ENCODE measurements at places on chromosomes 11 and 22.
A peak's percentile ranks its signal among the peaks of the same experiment; 100 is the strongest.

GRCh38 chr11:65100674-65101350, 4.8 kb downstream of the VPS51 start:
- DNase-seq = no peak

DNA sequence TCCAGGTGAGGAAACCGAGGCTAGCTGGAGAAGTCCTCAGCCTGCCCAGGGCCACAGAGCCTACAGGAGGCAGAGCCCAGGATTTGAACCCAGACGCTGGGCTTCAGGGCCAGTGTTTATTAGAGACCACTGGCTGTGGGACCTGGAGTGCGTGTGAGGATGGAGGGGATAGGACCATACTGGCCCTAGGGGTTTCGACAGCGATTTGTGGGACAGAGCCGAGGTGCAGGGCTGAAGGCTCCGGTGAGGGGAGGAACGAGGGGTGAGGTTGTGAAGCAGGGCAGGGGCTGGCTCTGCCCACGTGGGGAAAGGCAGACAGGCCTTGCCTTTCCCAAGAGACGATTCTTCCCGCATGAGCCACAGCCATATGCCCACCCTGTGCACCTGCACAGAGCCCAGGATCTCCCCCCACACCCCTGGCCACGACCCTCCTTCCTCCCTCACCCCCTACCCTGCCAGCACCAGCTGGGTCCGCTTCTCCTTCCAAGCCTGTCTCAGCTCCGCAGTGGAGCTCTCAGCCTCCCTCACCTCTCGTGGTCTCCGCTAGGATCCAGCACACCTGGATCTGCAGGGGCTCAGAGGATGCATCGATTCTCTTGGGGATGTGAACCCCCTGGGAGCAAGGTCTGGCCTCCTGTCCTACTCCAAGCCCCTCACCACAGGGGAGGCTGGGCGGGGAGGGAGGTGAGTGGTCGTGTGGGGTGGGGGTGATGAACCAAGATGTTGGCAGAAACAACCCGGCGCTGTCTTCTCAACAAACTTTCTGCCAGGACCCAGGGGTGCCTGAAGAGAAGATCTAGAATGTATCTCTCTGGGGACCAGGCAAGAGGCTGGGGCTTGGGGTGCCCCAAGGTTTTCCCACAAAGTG, 58.4 kb downstream of the RTL6 start:
- DNase-seq = no peak

GRCh38 chr11:206526-207207, 532 bp downstream of the BET1L start:
- no peak for DNase-seq

- DNase-seq = no peak
Observed at GRCh38 chr11:74280494-74280893, 30.9 kb downstream of the P4HA3 start.

GRCh38 chr22:36373258-36373579, 14.5 kb downstream of the MYH9 start:
- no peak for DNase-seq

DNA sequence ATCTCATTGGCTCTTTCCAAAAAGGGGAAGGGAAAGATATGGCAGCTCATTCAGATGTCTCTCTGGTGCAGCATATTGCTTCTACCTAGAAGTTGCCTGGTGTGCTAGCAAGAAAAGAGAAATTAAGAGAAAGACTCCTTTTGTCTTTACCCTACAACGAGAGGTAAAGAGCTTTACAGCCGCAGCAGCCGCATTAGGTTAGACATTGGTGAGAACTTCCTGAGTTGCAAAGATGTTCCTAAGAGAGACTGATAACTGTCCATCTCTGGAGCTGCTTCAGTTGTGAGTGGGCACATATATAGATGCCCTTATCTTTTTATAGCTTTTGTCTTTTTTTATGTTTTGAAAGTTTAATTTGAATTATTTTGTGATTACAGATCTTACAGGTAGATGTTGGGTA, 80.8 kb upstream of the NNMT start:
- no peak for DNase-seq

DNA sequence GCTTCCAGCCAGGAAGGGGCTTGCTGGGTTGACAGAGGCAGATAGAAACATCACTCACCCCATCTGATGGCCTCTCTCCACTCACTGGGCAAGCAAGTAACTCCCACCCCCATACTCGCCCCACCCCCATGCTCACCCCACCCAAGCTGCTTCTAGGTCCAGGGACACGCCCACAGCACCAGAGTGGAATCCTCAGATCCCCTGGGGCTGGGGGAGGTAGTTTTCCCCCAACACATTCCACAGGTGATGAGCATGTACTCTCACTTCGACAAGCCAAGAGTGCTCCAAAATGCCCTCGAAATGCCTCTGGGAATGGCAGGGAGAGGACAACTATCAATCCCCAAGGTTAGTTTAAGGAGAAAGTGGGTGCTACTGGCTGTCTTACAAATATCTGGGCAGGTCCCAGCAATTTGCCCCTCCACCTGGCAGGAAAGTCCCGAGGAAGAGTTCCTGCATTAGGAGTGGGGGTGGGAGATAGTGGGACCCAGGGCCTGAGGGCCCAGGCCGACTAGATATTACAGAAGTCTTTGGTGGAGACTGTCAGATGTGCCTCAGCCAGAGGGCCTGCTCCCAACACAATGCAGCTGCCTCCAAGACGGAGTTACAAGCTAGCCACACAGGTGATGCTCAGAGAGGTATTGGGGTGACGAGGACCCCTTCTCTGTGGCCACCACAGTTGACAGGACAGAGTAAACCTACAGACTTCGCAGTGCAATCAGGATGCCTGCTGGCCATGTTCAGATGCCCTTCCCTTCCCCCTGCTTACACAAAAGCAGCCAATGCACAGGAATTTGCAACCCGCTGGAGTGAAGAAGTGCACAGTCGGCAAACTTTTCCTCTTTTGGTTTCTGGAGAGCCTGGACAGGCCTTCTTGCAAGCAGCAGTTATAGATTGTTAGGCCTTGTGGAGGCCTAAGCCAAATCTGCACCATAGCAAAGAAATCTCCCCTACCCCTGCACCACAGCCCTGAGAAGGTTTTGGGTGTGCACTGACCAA, 2.9 kb upstream of the LMO1 start:
- no peak for DNase-seq

GRCh38 chr11:80320765-80321164, 879.9 kb upstream of the TENM4 start:
- DNase-seq = peak; percentile 9

GRCh38 chr11:13972043-13972910, 9.8 kb downstream of the SPON1 start:
- no peak for DNase-seq

DNA sequence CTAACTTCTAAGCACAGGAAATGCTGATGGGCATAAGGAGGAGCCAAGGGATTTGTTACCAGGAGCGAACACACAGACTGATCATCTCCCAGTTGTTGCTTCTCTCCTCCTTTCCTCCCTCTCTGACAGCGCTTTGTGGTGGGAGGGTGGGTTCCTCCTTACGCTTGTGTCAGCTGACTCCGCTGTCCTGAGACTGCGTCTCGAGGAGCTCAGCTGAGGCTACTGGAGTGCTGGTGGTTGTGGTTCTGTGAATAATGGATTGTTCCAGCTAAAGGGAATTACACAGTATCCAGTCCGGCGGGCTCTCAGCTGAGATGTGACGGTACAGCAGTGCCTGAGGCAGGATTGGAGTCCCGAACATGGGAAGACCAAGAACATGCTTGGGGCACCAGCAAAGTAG, 113.4 kb downstream of the CTNND1 start:
- DNase-seq = no peak

DNA sequence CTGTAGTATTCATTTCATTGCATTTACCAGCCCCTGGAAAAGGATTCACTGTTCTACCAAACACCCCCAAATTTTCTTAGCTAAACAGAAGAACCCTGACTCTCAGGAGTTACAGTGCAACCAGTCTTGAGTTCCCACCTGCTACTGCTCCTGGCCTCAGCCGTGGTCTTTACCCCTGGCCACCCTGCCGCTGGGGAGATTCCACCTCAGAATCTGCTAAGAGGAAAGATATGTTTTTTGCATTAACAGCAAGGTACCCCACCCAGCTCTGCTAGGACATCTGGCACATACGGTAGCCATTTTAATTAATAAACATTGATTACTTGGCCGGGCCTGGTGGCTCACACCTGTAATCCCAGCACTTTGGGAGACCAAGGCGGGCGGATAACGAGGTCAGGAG, 9.0 kb downstream of the JAML start:
- DNase-seq = no peak

- DNase-seq = no peak
Observed at GRCh38 chr22:46018859-46019258, 41.9 kb upstream of the WNT7B start.

GRCh38 chr11:85114786-85115185, 512.4 kb downstream of the DLG2 start:
- no peak for DNase-seq

DNA sequence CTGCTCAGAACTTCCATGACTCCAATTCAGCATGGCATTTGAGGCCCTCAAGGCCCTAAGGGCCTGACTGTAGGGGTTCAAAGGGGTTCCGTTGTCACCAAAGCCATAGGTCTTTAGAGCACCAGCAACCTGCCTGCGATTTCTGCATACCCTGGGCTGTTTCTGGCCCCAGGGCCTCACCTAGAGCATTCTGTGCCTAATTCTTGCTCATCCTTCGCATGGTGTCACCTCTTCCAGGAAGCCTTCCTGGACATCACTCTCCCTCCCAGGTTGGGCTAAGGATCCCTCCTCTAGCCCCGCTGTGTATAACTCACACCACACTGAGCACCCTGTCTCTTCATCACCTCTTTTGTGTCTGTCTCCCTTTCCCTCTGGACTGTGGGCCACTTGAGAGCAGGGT, 194.3 kb downstream of the CEP164 start:
- DNase-seq = no peak

- DNase-seq = no peak
Observed at GRCh38 chr11:110878513-110878912, 166.3 kb upstream of the ARHGAP20 start.

DNA sequence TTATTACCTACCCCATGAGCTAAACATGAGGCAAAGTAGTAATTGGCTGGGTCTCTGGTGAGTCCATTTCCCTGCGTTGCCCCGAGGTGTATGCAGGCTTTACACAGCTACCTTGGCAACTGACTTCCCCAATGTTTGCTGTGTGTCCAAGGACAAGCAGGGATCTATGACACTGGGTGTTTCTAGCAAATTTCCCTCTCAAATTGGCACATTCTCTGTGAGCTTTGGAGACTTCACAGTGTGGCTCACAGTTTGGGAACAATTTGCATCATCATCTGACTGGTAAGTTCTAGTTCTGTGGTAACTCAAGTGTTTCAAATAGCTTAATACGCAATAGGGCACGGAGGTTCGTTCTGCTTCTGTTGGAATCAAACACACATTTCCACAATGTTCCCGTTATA, 12.5 kb downstream of the NNMT start:
- peak; percentile 7 for DNase-seq

DNA sequence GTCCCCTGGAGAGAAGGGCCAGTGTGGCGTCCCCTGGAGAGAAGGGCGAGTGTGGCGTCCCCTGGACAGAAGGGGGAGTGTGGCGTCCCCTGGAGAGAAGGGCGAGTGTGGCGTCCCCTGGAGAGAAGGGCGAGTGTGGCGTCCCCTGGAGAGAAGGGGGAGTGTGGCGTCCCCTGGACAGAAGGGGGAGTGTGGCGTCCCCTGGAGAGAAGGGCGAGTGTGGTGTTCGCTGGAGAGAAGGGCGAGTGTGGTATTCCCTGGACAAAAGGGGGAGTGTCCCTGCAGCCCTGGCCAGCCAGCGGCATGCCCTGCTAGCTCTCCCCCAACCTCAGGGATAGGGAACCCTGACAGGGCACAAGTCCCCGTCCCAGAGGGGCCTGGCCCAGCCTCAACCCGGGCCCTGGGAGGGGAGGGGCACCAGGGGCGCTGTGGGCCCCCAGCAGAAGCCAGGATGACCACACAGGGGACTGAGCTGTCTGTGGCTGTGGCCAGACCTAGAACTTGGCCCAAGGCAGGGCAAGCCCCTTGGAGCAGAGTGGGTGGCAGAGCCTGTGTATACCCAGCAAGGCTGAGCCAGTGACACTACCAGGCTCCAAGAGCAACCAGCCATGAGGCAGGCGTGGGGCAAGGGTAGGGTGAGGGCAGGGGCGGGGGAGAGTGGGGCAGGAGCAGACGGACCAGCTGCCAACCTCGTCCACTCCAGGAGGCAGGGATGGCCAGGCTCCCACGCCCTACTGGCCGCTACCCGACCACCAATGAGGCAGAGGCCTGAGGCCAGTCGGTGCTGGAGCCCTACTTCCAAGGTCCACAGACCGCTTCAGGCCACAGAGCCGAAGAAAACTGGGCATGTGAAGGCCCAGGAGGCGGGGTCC, 4.2 kb downstream of the HRAS start:
- no peak for DNase-seq

- peak; percentile 50 for DNase-seq
Observed at GRCh38 chr22:42289671-42290541, 19.5 kb upstream of the TCF20 start.

- DNase-seq = no peak
Observed at GRCh38 chr22:23632178-23632577, at the start of gene DRICH1. TSS of gene DRICH1 (minus strand) at chr22:23632321. CDS start at chr22:23632023, 298 bp downstream.

DNA sequence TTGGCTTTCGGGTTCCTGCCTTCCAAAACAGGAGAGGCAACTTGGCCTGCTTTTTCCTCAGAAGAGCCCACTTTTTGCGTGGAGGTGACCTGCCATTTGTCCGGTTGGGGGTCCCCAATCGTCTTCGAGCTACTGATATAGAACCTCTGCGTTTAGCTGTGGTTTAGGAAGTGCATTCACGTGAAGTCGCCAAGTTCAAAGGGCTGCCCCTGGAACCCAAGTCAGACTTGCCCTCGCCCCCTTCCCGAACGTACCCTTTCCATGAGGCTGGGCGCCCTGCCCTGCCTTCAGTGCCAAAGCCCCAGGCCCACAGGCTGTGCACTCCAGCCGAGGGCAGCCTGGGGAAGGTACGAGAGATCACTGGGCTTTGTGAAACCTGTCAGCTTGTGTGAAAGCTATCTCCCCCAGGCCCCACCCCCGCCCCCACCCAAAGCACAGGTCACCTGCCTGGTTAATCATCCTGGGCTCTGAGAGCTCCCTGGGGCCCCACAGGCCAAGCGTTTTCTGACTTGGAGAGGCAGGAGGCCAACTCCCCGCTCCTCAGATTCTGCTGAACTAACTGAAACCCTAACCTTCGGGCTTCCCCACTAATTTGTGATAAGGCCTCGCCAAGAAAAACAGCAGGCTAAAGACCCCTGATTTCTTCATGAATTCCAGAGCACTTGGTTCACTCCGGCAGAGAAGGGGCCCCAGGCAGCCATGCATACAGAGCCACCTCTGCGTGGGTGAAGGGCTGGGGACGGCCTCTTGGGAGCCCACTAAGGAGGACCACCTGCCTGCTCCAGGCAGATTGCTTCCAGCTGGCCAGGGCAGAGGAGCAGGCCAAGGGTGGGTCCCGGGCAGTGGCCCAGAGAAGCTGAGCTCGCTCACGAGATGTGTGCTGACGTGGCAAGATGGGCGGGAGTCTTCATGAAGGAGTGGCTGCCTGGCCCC, 25.8 kb upstream of the KCNQ1OT1 start:
- no peak for DNase-seq
